ENCODE measurements at places on chromosomes 7 and 10.

- no peak for DNase-seq
Measured at GRCh38 chr10:57699944-57700343, 567.8 kb downstream of the IPMK start.

DNA sequence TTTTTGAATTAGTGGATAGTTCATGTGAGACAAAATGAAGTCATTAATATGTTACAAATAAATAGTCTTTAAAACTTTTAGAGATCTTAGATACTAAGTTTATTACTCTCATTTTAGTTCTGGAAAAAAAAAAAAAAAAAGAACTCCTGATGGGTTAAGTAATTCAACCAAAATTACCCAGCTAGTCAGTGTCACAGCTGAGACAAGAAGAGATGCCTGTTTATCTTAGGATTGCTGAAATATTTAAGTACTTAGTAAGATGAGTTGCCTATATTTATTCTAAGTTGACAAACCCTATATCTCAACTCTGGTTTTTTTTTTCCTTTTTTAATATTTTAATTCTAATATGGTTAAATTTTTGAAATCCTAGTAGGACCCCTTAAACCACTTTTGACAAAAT is 781.0 kb upstream of the LRRN3 start:
- no peak for DNase-seq

DNA sequence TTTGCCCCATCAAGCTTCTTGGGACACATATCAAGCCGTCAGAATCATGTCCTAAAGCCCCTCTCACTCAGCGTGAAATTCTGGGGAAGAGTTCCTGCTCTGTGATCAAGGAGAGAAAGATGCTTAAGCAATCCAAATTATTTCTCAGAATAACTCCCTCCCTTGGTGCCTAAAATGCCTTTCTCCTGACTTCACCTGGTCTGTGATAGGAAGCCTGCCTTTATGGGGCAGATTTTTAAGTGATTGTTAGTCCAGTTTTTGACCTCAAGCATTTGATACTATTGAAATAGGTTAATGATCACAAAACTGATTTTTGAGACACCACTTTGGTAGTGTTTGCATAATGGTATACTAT is 76.4 kb upstream of the MAGI2 start:
- no peak for DNase-seq

- DNase-seq: no peak
Measured at GRCh38 chr10:74337330-74338016, 186.5 kb downstream of the ADK start.

GRCh38 chr10:15703151-15703880 is 16.4 kb downstream of the ITGA8 start:
- DNase-seq: no peak

- DNase-seq: no peak
Measured at GRCh38 chr10:102396730-102397151, 1.2 kb downstream of the NFKB2 start.

GRCh38 chr7:14016950-14017349 is 27.5 kb upstream of the ETV1 start:
- no peak for DNase-seq

DNA sequence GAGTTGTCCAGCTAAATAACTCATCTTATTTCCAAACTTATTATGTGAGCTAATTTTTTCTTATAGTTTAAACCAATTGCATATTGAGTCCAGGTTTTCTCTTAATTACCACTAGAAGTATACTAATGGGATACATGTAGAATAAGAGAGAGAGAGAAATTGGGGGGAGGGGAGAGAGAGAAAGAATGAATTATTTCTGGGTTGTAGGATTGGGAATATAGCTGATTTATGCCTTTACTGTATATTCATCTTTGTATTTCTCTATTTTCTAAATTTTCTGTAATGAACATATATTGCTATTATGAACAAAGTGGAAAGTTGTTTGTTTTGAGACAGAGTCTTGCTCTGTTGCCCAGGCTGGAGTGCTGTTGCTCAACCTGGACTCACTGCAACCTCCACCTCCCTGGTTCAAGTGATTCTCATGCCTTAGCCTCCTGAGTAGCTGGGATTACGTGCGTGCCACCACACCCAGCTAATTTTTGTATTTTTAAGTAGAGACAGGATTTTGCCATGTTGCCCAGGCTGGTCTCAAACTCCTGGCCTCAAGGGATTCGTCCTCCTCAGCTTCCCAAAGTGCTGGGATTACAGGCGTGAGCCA is 26.1 kb upstream of the ITGB1 start:
- DNase-seq: no peak

DNA sequence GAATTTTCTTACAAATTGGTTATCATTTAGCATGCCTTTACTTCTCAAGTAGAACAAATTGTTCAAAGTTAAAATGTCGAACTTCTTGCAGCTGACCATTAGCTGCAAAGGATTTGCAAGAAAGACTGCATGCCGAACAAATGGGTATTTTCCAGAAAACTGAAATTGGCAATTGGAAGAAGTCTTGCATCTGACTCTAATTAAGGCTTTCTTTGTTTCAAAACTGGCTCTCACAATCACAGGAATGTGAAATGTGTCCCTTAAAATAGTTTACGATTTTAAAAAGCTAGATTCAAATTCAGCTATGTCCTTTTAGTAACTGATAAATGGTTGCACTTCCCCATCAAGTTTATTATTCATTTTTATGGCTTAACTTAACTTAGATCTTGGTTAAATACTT is 207.9 kb downstream of the ARL4A start:
- DNase-seq: no peak

- no peak for DNase-seq
Measured at GRCh38 chr7:121016966-121017365, 28.5 kb downstream of the CPED1 start.

DNA sequence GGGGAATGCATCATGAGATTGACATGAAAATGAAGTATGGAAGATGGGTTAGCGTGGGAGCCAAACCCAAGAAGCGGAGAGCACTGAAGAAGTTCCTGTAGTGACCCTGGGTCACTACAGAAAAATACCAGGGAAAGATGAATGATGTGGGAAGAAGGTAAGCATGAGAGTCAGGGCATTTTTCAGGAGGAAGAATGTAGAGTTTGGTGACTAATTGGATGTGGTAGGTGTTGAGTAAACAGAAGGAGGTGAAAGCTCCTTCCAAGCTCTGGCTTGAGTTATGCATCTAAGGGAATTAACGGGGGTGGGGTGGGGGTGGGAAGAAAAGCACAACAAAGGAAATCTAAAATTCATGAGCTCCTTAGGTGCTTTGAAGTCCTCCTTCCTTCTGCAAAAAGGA is 238.1 kb upstream of the AOAH start:
- no peak for DNase-seq

DNA sequence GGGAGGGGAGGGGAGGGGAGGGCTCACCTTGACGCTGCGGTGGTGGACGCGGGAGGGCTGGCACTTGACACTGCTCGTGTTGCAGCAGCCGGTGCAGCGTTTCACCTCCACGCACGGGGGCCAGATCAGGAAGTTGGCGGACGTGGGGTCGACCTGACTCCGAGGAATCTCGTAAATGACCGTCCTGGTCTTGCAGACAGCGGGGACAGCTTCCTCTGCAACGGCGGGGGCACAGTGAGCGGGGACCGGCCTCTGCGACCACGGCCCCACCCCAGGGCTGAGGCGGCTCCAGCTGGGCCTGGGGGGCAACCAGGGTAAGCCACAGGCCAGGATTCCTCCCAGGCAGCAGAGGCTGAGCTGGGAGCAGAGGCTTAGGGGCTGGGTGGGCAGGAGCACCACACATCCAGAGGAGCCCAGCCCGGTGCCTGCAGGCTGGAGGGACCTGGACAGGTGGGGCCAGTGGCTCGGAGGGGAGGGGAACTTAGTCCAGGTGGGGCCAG is 8.8 kb downstream of the PDGFA start:
- DNase-seq: no peak

- DNase-seq: no peak
Measured at GRCh38 chr7:99949645-99950228, 20.3 kb upstream of the GJC3 start.

Data from NCI-H1436 treated with DMSO at 0.1 percent for 48 hours (cell line).